ENCODE measurements at places on chromosomes 3 and 15.

DNA sequence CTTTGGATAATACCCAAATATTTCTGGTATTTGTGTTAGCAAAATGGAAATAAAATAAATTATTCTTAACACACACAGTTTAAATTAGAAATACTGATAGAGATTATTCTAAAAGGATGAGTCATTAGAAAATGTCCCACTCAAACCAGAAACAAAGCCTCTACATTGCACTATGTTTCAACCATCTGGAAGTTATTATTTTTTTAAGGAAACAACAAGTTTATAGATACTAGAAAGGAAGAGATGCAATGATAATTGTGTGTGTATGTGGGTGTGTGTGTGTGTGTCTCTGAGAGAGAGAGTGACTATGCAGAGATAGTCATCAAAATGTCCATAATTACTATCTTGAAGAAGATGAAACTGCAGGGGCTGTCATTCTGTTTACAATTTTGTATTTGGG, 1340.5 kb downstream of the ROBO1 start:
- peak; percentile 71 for DNase-seq

DNA sequence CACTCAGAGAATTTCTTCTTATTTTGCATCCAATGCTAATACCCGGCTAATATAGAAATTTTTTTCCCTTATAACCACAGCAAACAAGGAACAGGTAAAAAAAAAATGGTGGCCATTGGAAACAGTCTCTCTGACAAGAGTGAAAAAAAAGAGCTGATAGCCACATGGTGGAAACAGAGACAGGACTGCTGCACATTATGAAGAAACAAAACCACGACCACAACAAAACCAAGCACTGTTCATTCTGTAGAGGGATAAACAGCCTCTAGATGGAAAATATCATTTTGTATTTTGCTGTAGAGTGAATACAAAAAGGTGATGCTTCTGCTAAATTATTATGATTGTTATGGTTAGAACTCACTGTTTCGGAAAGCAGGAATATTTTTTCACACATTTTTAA, 686.2 kb downstream of the NLGN1 start:
- no peak for DNase-seq

DNA sequence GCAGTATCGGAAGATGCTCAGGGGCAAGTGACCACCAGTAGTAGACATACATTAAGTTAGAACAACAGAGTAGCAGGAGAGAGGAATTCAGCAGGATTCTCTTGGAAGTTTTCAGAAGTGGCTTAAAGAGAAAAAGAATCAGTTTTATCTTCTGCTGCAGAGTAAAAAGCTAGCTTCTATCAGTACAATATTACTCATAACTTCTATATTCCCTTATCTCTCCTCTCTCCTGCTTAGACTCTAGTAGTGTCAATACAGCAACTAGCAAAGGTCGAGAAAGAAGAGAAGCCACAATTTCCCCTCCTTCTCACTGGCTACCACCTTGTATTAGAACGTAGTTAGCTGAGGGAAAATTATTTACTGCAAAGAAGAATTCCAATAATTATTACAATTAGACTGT, 539.7 kb downstream of the DIPK2A start:
- DNase-seq = no peak

- no peak for DNase-seq
These were observed 4.1 kb upstream of the THSD4 start for GRCh38 chr15:71111181-71111565.

- DNase-seq = no peak
These were observed 292.0 kb downstream of the TBL1XR1 start for GRCh38 chr3:176905331-176905730.

DNA sequence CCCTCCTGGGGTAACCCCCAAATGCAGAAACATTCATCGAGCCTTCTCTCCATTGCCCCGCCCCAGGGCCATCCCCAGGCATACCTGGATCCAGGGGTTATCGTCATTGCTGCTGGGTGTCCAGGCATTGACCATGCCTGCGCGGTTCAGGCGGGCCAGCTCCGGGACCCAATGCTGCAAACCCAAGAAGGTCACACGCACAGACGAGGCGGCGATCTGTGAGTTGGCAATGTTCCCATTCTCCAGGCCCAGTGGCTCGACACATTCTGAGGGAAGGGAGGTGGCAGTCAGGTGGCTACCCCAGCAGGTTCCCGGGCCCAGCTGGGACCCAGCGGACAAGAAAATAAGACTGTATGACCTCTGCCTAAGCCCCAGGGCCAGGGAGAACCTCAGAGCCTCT, 6.1 kb downstream of the MFGE8 start:
- no peak for DNase-seq

- DNase-seq = peak; percentile 59
These were observed 407.2 kb upstream of the TGFBR2 start for GRCh38 chr3:30199096-30199759.

Data from fibroblast of skin of abdomen (primary cell).